ENCODE measurements at places on chromosomes 7 and 10. TPM values are rescaled to one million over a fixed set of nuclear protein-coding genes. Genes with fewer than 3 reads are reported as not detected.

The ZCCHC24 gene
- 122 TPM for total RNA-seq

The TMEM229A gene
- total RNA-seq = not detected

The OR2F1 gene
- total RNA-seq = not detected

The GHRHR gene
- not detected for total RNA-seq

The DPP6 gene
- 33.2 TPM for total RNA-seq

The EGR2 gene
- 4.0 TPM for total RNA-seq

The SPOCK2 gene
- 6.8 TPM for total RNA-seq

The GNGT1 gene
- total RNA-seq = not detected

GRCh38 chr7:37047260-37047659 lies 323.0 kb upstream of the AOAH start:
- DNase-seq = no peak

DNA sequence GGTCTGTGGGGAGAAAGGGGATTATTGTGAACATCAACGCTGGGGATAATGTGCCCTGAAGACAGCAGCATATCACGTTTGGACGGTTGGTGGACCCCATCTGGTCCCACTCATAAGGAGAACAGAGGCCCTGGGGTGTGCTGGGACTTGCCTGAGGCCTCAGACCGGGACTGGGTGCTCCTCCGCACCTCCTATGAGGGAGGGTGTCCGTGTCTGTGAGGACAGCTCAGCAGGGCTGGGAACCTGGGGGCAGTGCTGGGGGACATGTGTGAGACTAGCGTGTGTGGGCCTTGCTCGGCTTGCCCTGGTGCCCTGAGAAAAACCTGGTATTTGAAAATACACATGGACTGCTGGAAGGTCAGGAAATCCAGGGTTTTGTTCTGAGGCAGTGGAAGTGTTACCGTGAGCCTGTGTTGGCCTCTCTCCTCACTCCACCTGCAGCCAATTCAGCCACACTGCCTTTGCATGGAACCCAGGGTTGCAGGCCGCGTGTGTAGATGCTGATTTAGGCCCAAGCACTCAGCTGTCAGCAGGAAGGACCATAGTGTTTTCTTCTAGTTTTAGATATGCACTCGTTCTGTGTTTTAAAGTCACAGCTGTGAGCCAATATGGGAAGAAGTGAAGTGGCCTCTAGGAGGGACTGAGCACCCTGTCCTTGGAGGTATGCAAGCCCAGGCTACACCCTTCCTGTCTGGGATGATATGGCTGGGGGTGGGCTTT lies 13.4 kb upstream of the SH2D4B start:
- no peak for DNase-seq

DNA sequence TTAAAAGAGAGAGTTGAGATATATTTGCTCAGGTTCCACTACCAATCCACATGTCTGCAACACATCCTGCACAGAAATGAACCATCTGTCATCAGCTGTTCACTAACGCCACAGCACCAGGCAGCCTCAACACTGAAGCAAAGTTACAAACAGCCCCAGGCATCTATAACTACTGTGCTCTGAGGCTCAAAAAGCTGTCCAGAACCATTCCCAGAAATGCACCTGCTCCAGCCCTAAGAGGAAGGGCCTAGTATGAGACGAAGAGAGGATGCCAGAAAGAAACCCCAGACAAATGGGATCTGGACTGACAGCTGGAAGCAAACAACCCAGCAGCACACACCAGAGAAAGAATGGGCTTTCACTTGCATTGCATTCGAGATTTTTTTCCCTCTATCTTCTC lies 159.3 kb downstream of the ELMO1 start:
- no peak for DNase-seq

GRCh38 chr7:113120647-113121046 lies 2.3 kb upstream of the SMIM30 start:
- no peak for DNase-seq

- no peak for DNase-seq
Measured at GRCh38 chr10:68900427-68901104, 549 bp upstream of the DDX50 start.

GRCh38 chr7:75719626-75720025 lies 19.1 kb downstream of the HIP1 start:
- no peak for DNase-seq

- DNase-seq = peak; percentile 7
Measured at GRCh38 chr10:95688648-95689047, 5.1 kb downstream of the TCTN3 start.

GRCh38 chr10:58943960-58944359 lies 232.5 kb upstream of the PHYHIPL start:
- no peak for DNase-seq

GRCh38 chr10:129760416-129760815 lies 203.7 kb downstream of the EBF3 start:
- no peak for DNase-seq

DNA sequence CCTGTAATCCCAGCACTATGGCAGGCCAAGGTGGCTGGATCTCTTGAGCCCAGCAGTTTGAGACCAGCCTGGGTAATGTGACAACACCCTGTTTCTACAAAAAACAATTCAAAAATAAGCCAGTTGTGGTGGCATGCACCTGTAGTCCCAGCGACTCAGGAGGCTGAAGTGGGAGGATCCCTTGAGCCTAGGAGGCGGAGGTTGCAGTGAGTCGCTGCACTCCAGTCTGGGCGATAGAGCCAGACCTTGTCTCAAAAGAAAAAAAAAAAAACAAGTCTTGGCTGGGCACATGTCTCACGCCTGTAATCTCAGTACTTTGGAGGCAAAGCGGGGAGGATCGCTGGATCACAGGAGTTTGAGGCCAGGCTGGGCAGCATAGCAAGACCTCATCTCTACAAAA lies 74.6 kb upstream of the PDSS1 start:
- DNase-seq = no peak

GRCh38 chr10:93437086-93437945 lies 44.8 kb downstream of the MYOF start:
- peak; percentile 97 for DNase-seq

DNA sequence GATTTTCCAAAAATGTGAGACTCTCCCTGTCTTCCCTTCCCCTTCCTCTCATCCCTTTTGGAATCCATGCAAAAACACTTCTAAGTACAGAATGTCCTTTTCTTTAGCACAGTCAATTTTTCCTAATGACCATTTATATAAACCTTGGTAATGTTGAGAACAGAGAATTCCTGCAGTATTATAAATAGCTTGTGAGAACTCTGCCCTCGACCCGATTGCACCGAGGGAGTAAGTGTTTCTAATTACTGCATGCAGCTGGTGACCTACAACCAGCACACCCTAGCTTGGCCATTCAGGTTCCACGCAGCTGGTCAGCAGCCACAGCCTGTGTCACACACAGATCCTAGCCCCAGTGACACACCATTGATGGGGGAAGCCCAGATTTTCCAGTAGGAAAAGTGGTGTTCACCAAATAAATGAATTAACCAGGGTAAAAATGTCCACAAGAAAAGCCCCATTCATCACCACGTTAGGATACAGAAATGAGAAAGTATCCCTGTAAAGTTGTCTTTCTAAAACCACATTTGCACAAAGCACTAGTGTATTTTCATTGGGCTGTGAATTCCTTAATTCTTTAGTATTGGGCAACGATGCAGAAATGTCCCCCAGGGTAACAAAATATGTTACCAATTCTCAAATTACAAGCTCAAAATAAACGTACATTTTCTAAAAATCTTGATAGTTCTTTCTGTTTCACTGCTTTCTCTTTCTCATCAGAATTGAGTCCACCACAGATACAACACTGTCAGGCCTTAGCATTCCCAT lies 499.0 kb upstream of the KLF6 start:
- peak; percentile 92 for DNase-seq

- no peak for DNase-seq
Measured at GRCh38 chr7:131047651-131048304, 279.9 kb upstream of the MKLN1 start.

Data from esophagus muscularis mucosa (tissue), 4 donors.